Dermis blood vessel endothelial cell (primary cell): ENCODE measurements at places on chromosomes 3 and 15. TPM values are rescaled to one million over a fixed set of nuclear protein-coding genes. Genes with fewer than 3 reads are reported as not detected.

The DENND6A gene
- total RNA-seq: 29.3 and 35.6 TPM in 2 replicates

The CMC1 gene
- total RNA-seq: 3.4 and 3.5 TPM in 2 replicates

The MEX3B gene
- 9.7 and 11.6 TPM in 2 replicates for total RNA-seq

The SNX4 gene
- 52.4 and 69.4 TPM in 2 replicates for total RNA-seq

The ADAMTS17 gene
- 0.17 and 0.33 TPM in 2 replicates for total RNA-seq

The SEMA6D gene
- 2.9 and 3.9 TPM in 2 replicates for total RNA-seq

The CCRL2 gene
- total RNA-seq: 5.1 and 5.7 TPM in 2 replicates

The MASP1 gene
- 0.68 and 2.3 TPM in 2 replicates for total RNA-seq

The NR2E3 gene
- total RNA-seq: 0.05 TPM in 1 of 2 replicates, not detected in the other

The SPINK8 gene
- not detected in 2 replicates for total RNA-seq

The DAZL gene
- total RNA-seq: not detected in 2 replicates

The NEK10 gene
- total RNA-seq: 2.0 and 2.6 TPM in 2 replicates
